HT-29 (cell line): ENCODE measurements at places on chromosomes 3 and 15. TPM values are rescaled to one million over a fixed set of nuclear protein-coding genes. Genes with fewer than 3 reads are reported as not detected.
A peak's percentile ranks its signal among the peaks of the same experiment; 100 is the strongest.

DNA sequence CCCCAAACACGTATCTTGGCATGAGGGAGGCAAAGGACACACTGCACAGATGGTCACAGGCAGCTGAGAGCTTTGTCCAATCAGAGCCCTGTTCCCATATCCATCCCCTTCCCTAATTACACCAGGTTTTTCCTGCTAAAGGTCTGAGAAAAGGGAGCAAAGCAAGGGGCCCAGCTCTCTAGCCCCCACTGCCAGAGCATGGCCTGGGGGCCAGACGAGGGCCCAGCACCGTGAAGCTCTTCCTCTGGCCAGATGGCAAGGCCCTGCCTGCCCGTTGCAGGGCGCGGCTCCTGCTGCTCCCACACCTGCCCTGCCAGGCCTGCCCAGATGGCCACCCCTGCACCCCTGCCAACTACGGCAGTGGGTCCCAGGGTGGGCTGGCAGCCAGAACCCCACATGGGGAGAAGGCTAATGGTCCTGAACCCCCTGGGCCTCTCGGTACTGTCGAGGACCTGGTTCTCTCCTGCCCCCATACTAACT is 3.2 kb downstream of the SHF start:
- no peak for DNase-seq

PDE8A gene
- total RNA-seq, result 29.9 and 30.4 TPM in 2 replicates

GRCh38 chr15:100175406-100176114 is 166.2 kb downstream of the ADAMTS17 start:
- no peak for DNase-seq

SCAP gene
- total RNA-seq, result 83.0 and 88.1 TPM in 2 replicates

GRCh38 chr15:63752075-63752684 is 81.6 kb downstream of the HERC1 start:
- DNase-seq, result peak; percentile 85

- no peak for DNase-seq
Measured at GRCh38 chr3:62732183-62732904, 142.9 kb downstream of the CADPS start.

BTLA gene
- total RNA-seq, result not detected in 2 replicates

DNA sequence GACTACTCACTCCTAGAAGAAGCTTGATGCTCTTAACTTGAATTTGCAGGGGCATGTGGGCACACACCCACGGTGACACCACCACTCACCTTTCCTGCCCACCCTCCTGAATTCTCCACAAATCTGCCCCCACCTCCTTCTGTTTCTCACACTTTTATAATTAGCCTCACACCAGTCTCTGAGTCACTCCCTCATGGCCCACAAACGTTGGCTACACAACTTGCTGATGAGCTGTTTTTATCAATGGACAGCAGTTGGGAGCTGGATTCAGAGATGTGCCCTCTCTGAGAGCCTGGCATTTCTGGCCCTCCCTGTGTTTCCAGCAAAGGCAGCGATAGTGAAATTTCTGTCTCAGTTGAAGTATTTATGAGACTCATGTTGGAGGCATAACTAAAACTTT is 1.3 kb downstream of the COLQ start:
- no peak for DNase-seq

GRCh38 chr3:125062904-125063618 is 7.3 kb upstream of the HEG1 start:
- DNase-seq, result peak; percentile 32

GRCh38 chr3:135887220-135887619 is 78.3 kb upstream of the PPP2R3A start:
- no peak for DNase-seq

DNA sequence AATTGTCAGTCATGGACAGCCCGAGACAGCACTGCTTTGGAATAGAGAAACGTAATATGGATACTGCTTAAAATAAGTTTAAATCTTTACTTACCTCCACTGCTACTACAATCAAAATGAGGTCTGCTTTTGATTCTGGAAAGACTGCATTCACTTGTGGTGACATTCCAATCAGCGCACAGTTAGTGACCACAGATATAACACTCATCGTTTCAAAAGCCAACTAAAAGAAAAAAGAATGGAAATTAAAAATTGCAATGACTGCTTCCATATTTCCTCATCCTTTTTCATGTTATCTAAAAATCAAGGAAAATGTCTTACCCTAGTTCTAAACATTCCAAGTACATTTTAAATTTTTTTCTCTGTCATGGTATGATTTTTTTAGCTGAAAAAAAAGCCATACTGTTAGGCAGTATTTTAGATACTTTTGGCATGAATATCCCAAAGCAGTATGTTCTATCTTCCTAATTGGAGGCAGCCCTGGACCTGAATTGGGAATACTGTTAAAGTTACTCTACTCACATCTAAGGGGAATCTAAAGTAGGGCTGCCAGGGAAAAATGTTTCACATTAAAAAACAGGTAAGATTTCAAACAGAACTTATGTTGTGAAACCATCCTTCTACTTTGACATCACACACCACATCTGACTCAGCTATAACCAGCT is 72.1 kb downstream of the ANO10 start:
- DNase-seq, result no peak

- DNase-seq, result no peak
Measured at GRCh38 chr3:32681811-32682210, 3.2 kb upstream of the CNOT10 start.

IFT80 gene
- 7.8 and 10.5 TPM in 2 replicates for total RNA-seq

MINAR1 gene
- 0.25 and 0.42 TPM in 2 replicates for total RNA-seq

DNA sequence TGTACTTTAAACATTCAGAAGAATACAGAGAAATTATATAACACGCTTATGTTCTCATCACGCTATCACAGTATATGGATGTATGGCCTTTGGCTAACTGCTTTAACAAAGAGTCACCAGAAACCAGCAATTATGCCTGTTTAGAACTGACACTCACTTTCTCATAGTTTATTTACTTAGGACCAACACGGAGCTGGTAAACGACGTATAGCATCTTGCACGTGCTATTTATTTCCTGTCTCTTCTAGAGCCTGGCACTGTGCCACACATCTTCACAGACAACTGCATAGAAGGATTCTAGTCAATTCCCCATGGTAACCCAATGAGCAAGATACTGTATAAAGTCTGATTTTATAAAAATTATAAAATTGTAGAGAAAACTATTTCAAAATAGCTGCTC is 43.6 kb downstream of the TBC1D2B start:
- DNase-seq, result no peak

- DNase-seq, result no peak
Measured at GRCh38 chr3:194206320-194206719, 70.4 kb downstream of the HES1 start.

DNA sequence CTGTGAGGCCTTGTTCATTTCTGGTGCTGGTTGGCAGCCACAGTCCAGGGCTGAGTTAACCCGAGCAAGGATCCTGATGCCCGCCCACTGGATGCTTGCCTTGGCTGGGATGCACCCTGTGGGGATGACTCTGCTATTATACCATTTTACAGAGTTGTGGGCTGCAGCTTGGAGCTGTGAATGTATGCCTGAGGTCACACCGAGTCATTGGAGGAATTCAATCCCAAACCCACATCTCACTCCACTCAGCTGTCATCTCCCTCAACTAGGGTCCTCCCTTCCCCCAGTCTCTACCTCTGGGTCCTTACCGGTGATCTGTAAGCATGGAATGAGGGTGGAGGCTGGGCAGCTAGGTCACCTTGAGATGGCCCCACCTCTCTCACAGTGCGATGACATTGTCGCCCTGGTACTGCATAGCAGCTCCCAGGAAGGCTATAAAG is 22.1 kb downstream of the MAPKAPK3 start:
- no peak for DNase-seq

DNA sequence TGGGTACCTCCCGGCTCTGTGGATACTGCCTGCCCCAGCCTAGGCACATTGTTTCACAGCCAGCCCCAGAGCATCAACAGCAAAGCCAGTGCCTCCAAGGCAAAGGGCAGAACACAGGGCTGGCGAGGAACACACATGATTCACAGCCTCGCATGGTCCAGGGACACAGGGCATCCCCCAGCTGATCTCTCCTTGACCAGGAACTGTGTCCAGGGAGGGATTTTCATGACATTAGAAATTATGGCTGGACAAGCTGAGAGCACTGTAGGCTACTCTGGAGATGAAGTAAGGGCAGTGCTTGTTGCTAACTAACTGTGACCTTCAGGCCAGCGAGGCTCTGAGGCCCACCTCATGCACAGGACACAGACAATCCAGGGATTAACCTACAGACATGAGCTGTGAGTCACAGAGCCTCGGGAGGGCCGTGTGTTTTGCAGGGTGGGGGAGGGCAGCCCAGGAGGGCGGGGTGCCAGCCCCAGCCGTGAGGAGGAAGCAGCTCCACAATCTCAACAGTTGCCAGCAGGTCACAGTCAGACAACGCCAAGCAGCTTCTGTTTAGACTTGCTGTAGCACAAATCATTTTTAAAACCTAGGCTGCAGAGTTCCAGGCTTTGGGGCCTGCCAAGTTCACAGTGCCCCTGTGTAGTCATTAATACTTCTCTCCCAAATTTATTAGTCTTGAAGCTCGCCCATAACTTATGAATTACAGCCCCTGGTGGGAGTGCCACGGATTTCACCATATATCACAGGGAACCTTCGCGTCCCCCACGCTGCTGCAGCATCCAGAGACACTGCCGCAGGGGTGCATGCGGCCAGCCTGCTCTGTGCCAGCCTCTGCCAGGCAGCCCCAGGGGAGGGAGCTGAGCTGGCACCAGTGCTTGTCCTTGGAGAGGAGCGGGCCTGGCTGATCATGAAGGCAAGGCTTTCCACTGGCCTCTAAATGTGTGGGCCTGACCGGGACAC is 114.7 kb downstream of the ETFA start:
- peak; percentile 90 for DNase-seq

DNA sequence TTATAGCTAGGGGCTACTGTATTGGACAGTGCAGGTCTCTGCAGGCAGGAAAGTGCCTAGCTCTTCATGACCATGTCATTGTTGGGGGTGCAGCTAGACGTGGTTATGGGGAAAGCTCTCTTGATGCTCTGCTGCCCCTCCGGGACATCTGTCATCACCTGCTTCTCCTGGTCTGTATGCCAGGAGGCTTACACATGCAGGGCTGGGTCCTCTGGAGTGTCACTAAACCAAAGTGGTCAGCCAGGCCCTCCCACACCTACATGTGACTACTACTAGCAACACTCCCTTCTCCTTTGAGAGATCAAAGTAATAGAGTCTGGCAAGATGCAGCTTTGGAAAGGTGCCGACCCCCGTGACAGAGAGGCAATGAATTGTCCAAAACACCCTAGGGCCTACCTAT is 98.5 kb downstream of the SST start:
- DNase-seq, result no peak

DNA sequence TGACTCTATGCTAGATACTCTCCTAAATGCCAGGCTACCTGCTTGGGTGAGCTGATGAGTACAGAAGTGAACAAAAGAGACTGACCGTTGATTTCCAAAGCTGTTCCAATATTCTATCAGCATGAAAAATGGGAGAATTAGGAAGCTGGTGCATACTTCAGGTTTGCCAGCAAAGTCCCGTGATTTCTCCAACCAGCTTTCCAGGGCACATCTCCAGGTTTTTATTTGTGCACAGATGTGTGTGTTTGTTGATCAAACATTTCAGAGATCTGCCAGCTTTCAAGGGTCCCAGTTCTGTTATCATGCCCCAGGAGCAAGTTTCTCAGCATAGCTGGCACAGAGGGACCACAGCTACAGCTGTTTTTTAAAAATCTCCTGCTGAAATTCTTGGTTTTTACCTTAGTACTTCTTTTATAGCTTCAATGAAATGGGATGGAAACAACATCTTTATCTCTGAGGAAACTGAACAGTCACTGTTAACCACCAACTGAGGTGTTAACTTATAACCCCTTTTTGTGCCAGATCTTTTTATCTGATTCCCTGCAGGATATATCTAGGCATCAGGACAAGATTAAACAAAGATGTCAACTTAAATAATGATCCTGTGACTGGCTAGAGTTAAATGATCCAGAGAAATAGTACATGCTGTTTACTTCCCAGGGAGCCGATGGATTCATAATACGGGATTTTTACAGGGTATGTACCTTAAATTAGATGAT is 380.8 kb downstream of the GRM7 start:
- no peak for DNase-seq

ZNF80 gene
- not detected in 2 replicates for total RNA-seq

DNA sequence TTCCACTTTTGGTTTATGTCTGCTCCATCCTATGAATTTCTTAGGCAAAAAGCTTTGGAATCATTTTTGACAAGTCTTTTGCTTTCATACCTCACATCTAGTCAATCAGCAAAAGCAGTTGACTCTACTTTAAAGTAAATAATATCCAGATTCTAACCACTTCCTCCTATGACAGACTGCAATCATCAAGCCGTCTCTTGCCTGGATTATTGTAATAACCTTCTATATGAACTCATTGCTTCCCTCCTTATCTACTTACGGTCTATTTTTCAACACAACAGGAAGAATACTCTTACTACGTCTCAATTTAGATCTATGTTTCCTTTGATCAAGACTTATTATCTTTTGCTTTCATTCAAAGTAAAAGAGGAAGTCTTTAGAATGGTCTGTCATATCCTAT is 20.7 kb downstream of the CLDN1 start:
- peak; percentile 34 for DNase-seq

SGO1 gene
- 4.9 and 5.1 TPM in 2 replicates for total RNA-seq

DNA sequence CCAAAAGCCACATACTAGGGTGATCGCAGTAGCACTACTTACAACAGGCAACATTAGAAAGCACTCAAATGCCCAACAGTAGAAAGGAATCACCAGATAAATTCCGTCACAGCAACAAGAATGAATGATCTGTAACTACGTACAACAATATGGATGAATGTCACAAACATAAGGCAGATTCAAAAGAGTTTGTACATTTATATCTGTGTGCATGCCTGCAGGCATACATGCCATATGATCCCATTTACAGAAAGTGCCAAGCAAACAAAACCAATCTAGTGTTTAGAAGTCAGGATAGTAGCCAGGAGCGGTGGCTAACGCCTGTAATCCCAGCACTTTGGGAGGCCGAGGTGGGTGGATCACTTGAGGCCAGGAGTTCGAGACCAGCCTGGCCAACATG is 3.5 kb downstream of the IL17RB start:
- no peak for DNase-seq

GRCh38 chr3:183430325-183430957 is 2.0 kb upstream of the MCF2L2 start:
- no peak for DNase-seq

GRCh38 chr15:66891776-66892175 is 173.6 kb upstream of the SMAD3 start:
- DNase-seq, result no peak

GRCh38 chr3:16400106-16400931 is 113.2 kb downstream of the RFTN1 start:
- DNase-seq, result no peak

DNA sequence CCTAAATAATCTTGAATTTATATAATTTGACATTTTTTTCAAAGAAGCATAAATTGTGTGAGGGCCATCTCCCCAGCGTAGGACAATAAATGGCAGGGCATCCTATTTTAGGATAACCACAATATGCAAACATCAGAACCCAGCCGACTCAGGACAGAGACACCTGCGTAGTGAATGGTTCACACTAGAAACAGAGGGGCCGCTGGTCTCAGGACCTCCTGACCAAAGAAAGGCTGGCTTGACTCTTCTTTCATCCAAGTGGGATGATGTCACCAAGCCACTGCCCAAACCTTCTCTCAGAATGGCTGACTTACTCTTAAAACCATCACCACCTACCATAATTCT is 162.1 kb downstream of the FOXP1 start:
- DNase-seq, result no peak
